Stimulated activated CD4-positive, alpha-beta T cell treated with anti-CD3 and anti-CD28 coated beads, Interleukin-2, amount 100 ng/mL, for 24 hours (primary cell): ENCODE measurements at places on chromosomes 3 and 15.

GRCh38 chr3:141228395-141228794 lies 3.2 kb upstream of the PXYLP1 start:
- no peak for DNase-seq

DNA sequence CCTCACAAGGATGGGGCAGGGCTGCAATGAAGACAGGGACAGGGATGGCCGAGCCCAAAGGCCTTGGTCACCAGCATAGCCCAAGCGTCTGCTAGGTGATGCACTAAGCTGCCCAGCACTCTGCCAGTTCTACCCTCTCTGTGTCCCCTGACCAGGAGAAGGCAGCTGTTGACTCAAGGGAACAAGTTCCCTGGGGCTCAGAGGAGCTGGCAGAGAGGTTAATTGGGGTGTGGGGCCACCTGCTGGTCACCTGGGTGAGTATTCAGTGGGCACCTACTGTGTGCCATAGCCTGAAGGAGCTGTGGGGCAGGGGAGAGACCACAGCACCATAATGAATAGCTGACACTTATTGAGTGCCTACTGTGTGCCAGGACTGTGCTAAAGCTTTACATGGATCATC lies 22.0 kb upstream of the DOCK3 start:
- peak; percentile 65 for DNase-seq

DNA sequence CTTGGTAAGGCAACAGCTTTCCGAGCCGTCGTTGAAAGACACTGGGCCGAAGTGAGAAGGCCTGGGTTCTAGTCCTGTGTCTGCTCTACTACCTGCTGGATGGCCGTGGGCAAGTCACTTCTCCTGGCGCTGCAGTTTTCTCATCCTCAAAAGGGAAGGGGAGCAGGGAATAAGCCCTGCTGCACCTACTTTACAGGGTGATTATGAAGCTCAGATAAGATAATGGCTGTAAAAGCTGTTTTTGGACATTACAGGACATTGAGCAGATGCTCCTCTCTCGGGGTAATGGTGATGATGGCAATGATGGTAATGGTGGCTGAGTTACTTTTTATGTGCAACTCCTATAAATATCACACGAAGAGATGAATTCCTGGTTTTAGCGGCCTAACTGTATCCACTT lies 152.6 kb downstream of the FAM43A start:
- no peak for DNase-seq

- DNase-seq: no peak
Observed at GRCh38 chr3:46209746-46210470, 1.8 kb upstream of the CCR1 start.

DNA sequence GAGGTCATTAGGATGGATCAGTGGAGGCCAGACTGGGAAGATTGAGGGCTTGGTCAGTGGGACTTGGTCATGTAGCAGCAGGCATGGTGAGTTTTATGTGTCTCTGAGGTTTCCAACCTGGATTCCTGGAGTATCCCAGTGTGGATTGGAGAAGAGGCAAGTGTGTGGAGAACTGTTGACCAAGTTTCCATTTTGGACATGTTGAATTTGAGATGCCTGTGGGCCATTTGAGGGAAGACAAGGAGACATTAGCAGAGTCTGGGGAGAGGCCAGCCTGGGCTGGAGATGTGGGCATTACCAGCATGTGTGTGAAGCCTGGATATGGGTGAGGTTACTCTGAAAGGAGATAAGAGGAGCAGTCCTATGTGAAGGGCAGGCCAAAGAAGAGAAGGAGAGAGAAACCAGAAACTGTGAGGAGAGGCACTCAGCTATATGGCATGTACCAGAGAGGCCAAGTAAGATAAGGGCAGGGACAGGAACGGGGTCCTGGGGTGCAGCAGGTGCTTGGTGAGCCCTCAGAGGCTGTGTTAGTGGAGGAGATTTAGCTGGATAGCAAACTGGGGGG lies 4.3 kb downstream of the SLC25A38 start:
- DNase-seq: no peak

DNA sequence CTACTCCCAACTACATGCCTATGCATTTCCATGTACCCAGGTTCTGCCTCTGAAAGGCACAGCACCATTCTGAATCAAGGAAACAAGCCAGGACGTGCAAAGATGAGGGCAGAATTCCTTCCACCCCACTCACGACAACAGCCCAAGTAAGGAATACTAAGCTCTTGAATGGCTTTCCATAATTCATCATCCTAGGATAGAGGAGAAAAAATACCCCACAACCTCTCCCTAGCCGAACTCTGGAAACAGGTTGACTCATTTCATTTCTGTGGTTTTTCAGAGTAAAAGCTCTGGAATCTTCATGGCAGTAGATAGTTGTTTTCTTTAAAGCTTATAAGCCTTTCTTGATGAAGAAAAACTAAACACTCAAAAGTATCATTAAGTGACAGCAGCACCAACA lies 77.8 kb downstream of the PDZRN3 start:
- DNase-seq: no peak

GRCh38 chr15:84112025-84112424 lies 123.5 kb upstream of the GOLGA6L4 start:
- no peak for DNase-seq

- DNase-seq: no peak
Observed at GRCh38 chr3:184556582-184557347, 4.8 kb upstream of the EPHB3 start.

- no peak for DNase-seq
Observed at GRCh38 chr3:152857082-152857481, 22.2 kb downstream of the P2RY1 start.

GRCh38 chr3:127077068-127077467 lies 94.2 kb downstream of the PLXNA1 start:
- no peak for DNase-seq

DNA sequence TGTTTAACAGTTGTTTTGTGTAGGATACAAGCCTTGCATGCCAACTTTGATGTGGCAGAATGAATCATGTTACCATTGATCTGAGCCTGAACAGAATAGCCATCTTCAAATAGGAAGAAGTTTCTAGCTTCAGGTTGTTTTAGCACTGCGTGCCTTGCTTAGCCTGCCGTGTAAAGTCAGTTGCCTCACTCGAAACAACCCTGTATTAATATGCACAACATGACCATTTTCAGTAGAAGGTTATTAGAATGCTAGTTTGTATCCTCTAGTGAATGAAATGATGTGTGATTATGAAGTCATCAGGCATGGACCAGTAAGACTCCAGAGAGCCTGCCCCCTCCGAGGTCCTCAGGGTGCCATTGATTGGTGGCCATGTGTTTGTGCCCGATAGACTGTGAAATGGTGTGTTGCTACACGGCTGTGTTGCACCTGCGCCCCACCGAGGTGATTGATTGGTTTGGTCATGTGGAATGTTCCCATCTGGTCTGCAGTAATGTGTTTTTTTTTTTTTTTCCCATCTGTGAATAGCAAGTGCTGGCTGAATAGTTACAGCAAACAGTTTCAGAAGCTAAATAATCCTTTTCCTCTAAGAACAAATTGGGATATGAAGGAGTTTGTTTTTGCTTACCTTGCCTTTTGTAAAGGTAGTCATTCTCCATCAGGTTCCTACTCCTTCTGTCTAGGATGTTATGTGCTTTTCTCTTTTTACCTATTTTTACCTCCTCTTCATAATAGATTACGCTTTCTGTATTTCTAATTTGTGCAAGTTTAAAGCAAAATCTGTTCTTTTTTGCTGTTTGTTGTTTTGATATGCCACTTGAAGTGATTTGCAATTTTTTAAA lies 214.9 kb downstream of the TCF12 start:
- DNase-seq: peak; percentile 18

DNA sequence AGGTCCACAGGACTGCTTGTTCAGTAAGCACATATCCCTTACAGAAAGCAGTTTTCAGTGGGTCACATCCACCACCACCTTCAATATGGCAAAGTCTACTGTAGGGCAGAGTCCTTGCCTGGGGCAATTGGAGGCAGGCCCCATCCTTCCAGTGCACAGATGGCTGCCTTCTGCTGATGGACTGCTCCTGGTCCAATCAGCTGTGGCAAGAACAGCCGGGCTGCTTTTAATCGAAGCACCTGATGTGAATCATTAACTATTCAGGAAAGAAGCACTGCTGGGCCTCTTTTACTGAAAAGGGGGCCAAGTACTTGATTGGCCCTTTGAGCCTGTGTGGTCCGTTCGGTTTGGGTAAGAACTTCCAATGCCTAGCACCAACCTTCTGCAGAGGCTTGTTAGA lies 24.4 kb downstream of the LARS2 start:
- DNase-seq: no peak

DNA sequence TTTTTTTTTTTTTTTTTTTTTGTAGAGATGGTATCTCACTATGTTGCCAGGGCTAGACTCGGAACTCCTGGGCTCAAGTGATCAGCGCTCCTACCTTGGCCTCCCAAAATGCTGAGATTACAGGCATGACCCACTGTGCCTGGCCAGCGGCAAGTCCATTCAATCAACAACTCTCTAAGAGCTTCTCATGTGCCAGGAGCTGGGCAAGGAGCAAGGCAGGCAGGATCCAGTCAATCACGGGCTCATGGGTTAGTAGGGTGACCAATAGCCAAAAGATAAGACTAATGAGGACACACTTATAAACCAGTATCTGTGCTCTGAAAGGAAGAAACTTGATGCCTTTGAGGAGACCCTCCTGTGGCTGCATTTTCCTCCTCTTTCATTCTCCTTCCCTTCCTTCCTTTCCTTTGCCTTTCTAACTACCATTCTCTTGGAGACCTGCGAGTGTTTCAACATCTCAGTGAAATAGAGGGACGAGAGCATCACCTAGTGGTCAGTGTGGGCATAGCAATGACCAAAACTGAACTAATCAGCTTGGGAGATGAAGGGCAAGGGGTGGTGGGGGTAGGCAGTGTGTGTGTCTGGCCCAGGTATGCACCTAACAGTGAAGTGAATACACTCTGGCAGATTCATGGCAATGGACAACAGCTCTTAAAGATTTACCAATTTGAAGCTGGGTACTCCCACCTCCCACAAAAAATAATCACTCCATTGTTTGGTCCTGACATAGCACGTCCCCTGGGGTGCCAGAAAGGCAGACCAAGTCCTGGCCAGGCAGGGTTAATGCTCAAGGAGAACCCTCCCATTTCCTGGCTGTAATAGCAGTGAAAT lies 6.3 kb downstream of the RPP25 start:
- DNase-seq: peak; percentile 85

GRCh38 chr3:70919661-70920060 lies 607.2 kb upstream of the MDFIC2 start:
- no peak for DNase-seq

DNA sequence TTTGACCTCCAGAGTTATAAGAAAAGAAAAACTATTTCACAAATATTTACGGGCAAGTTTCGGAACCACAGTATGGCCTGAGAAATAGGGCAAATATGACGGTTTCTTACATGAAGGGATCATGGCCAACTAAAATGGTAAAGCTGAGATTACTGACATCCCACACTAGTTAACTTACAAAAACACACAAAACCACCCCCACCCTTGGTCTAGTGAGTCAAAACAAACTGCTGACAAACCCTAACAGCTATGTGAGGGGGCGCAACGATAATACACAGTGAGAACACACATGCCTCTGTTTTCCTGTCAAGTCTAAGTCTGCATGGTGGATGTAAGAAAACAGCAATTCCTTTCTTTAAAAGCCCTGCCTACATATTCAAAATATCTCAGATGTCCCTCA lies 32.3 kb downstream of the CBLB start:
- DNase-seq: peak; percentile 62

DNA sequence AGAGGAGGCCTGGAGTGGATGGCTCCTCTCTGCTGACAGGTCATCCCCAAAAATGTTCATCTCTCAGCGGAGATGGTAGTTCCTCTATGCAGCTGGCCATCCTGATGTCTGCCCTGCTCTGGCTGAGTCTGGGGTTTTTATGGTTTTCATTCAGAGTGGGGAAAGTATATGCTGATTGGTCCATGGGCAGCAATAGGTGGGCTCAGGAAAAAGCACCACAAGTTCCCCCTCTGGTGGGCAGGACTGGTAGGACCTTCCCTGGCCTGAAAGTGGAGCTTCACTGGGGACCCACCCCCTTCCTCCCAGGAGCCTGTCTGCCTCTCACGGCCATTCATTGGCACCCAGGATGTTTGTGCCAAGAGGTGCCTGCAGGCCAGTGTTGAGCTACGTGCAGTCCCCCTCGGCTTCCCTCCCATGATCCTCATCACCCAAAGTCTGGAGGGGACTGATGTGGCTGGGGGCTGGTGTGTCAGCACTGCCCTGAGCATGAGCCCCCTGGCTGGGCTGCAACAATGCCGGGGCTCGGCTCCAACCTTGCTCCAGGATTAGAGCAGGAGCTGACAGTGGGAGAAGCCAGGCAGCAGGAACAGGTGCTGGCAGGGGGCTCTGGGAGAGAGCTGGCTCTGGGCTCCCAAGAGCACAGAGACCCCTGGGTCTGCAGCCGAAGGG lies 13.1 kb upstream of the BLOC1S6 start:
- peak; percentile 12 for DNase-seq

DNA sequence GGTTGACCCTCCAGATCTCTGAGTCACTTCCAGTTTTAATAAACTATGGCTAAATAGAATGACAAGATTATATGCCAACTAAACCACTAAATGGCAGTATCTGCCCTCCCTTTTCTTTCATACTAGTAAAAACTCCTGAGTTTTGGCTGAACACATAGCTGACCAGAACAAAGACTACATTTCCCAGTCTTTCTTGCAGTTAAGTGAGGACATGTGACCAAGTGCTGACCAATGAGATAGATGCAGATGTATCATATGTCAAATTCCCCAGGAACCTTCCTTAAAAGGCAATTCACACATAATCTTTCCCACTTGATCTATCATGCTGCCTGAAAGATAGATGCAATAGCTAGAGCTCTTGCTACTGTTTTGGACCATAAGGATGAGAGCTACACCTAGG lies 191.3 kb downstream of the SHOX2 start:
- DNase-seq: no peak

DNA sequence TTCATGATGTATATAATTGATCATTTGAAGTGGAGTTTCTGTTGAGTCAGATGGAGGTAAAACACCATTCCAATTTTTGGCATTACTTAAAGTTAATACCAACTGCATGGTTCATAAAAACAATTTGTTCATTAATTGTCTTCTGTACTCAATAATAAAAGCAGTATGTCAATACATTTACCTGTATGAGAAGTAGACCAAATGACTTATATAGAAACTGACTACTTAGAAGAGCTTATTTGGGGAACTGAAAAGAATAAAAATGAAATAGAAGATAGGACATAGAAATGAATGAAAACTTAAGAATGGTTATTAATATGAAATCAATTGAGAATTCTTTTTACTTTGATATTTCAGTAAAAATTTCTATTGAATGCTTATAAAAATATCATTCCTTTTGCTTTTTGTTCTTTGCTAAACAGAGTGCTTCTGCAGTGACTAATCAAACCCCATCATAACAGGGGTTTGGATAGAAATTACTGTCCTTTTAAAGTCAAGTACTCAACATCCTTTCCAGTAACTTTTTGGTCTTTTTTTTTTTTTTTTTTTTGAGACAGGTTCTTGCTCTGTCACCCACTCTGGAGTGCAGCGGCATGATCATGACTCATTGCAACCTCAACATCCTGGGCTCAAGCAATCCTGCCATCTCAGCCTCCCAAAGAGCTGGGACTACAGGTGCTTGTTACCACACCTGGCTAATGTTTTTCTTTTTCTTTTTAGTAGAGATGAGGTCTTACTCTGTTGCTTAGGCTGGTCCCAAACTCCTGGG lies 6.5 kb upstream of the CRYBG3 start:
- no peak for DNase-seq

- DNase-seq: no peak
Observed at GRCh38 chr15:63212050-63213004, 22.9 kb downstream of the RAB8B start.
